ENCODE measurements at places on chromosomes 4 and X. TPM values are rescaled to one million over a fixed set of nuclear protein-coding genes. Genes with fewer than 3 reads are reported as not detected.

Gene MAP3K15
- 0.33 TPM for polyA plus RNA-seq

Gene IL9R
- not detected for polyA plus RNA-seq

Gene CCSER1
- 2.0 TPM for polyA plus RNA-seq

Gene TEX13D
- not detected for polyA plus RNA-seq

Gene RRH
- not detected for polyA plus RNA-seq

- DNase-seq, result no peak
Measured at GRCh38 chr4:5919571-5919970, 26.7 kb upstream of the CRMP1 start.

DNA sequence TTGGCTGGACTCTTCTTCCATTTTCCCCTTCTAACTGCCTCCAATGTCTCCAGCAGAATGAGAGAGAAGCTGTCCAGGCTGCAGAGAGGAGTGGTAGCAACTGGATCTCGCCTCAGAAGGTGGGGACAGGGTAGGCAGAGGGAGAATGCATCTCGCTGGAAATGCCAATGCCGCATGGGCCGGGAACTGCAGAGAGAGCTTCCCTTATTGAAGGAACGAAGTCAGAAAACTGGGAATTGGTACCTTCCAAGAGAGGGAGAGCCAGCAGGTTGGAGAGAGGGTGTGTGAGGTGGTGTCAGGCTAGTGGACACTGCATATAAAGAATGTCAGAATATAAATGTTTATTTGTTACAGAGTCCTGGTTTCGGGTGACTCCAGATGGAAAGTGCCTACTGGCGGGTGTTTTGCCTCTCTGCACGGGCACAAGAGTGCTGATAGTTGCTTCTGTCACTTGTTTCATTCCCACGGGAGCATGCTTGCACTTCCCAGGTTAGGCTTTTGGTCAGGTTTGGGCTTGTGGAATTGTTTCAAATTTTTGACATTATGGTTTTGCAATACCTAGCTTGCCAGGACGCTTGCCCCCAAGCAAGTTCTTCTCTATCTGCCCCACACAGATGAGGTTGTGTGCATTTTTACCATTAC lies 156.8 kb upstream of the STS start:
- no peak for DNase-seq

DNA sequence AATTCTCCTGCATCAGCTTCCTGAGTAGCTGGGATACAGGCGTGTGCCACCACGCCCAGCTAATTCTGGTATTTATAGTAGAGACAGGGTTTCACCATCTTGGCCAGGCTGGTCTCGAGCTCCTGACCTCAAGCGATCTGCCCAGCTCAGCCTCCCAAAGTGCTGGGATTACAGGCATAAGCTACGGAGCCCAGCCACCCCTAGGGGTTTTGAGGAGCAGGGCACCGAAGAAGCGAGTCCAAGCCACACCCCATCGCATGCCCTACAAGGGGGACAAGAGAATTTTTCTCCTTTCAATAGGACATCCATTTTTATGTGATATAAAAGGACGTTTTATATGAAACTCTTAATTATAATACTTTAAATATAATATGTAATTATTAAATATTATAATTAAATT lies 13.9 kb upstream of the KLF3 start:
- no peak for DNase-seq

- no peak for DNase-seq
Measured at GRCh38 chr4:127687580-127687979, 42.6 kb upstream of the SLC25A31 start.

DNA sequence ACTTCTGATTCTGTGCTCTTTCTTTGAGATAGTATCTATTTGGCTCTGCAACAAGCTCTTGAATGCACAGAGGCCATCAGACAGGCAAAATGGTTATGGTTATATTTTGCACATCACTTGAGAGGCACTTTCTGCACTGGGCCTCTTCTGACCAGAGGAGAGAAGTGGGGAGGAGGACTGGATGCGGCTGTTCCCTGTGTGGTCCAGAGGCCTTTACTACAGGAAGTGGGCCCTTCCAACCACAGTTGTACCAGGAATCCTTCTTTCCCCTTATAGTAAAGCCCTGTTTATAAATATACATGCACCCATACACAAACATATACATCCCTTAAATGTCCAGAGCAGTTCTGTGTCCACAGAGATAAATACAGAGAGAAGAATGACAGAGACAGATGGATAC lies 182.7 kb upstream of the HHIP start:
- DNase-seq, result no peak

- DNase-seq, result peak; percentile 50
Measured at GRCh38 chrX:17032351-17032750, 85.9 kb downstream of the REPS2 start.

DNA sequence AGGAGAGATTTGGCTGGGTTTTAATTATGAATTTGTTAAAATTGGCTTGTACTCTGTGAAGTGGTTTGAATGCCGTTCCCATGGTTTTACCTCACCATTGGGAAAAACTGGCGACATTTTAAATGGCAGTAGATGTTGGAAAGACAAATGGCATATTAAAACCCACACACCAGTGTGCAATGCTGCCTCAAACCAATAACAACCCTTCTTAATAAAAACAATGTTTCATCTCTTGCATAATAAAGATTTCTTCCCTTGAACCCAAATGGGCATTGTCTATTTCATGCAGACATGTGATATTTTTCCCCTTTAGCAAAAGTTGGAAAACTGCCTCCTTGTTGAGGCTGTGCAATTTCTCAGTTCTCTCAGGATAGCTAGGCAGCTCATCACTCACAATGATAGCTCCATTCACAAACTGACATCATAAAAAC lies 33.7 kb downstream of the GABRB1 start:
- no peak for DNase-seq

- no peak for DNase-seq
Measured at GRCh38 chrX:150352114-150352513, 11.0 kb upstream of the MAMLD1 start.
